Stimulated activated CD4-positive, alpha-beta T cell treated with anti-CD3 and anti-CD28 coated beads, TNF-alpha, amount 100 ng/mL, for 4 hours (primary cell): ENCODE measurements at places on chromosomes 1 and 21.
A peak's percentile ranks its signal among the peaks of the same experiment; 100 is the strongest.

- DNase-seq = no peak
Measured at GRCh38 chr1:47227341-47228232, 4.4 kb downstream of the TAL1 start.

DNA sequence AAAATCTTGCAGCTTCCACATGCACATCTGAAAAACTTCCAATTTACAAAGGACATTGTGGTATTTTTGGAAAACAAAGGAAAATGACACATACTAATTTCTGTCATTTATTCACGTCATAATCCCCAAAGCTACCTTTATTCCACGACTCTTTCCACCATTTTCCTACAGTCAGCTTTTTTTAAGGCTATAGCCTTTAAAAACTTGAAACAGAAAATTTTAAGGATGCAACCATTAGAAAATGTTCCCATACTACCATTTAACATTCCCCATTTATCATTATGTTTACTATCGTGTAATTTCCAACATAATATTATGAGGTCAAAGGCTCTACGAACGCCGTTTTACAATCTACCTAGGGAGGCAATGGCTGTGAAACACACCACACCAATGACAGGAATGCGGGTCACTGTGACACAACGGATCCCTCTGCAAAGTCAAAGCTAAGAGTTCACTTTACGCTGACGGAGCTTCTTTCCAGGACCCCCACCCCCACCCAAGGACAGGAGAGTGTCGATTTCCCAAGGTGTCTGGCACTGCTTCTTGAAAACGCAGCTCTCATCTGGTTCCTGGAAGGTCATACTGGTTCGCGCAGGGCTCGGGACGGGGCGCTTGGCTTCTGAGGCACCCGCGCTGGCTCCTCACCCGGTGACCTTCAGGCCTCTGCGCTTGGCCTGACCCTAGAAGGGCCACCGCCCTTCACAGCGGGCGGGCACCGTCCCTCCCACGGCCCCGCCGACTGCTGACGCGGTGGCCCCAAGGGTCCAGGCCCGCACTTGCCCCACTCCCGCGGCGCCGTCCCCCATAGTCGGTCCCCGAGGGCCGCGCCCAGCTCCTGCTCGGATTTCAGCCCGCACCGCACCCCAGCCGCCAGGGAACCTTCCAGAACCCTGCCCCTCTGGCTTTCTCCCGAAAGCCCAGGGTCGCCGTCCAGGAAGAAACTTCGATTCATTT lies 50.5 kb upstream of the ATF3 start:
- no peak for DNase-seq

DNA sequence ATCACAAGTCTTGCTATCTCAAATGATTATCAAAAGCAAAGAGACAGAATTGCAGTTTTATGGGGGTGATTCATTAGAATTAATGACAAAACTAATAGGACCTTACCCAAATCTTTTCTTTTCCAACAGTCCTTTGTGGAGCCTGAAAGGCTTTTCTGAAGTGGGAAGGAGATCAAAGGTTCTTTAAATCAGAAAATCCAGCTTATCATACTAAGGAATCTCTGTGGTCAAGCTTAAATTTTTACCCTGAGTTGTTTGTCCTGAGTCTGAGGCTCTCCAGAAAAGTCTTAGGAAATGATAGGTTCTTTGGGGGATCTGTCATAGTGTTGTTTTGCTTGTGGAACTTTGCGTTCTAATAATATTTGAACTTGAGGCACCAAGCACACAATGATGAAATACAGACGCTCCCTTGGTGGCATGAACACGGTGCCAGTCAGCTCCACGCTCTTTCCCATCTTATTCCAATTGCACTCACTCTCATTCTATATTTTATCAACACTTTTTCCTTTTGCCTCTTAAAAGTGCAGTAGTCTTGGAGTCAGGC lies 38.0 kb upstream of the COL24A1 start:
- no peak for DNase-seq

DNA sequence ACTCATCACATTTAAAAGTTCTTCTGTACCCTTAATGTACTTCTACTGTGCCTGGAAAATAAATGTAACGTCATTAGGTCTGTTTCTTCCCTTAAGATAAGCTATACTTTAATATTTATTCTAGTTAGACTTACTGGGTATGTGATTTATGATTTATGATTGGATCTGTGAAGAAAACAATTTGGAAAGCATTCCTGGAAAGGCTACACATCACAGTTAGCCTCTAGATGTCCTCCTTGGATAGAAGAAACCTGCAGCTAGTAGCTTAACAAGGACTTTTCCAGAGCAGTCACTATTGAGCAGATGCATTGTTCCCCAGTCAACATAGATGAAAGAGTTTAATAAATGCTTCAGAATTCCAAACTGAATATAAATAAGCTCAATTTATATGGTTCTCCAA lies 22.2 kb upstream of the ABL2 start:
- no peak for DNase-seq

DNA sequence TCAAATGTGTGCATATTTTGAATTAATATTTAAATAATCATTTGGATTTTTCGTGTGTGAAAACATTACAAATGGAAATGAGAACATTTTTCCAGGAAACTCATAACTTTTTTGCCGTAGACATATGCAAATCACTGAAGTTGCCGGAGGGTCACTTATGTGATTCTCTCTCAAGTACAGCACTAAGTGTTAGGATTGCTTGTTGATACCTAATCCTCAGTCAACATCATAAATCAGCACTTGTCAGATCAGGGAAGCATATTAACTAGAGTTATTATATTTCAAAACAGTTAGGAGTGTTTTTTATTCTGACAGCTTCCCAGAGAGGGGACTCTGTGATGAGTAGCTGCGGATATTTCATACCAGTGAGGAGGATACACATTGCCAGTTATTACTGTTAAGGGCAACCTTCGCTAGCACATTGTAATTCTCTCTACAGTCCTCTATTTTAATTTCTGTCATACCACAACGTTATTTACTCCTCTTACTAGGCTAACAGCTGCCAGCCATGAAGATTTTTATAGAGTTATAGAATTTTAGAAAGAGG lies 41.5 kb downstream of the NCAM2 start:
- no peak for DNase-seq

DNA sequence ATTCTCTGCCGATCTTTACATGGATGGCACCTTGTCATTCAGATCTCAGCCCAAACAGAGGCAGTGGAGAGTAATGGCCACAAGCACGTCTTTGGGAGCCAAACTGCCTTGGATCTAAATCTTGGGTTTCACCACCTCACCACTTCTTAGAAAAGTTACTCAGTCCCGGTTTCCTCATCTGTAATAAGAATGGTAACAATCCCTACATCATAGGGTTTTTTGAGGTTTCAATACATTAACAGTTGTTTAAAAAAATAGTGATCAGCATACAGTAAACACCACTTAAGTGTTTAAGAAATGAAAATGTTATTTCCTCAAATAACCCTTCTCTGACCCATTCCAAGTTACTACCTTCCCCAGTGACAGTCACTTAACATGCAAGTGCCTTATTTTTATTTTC lies 38.5 kb upstream of the KCNA3 start:
- DNase-seq = no peak

DNA sequence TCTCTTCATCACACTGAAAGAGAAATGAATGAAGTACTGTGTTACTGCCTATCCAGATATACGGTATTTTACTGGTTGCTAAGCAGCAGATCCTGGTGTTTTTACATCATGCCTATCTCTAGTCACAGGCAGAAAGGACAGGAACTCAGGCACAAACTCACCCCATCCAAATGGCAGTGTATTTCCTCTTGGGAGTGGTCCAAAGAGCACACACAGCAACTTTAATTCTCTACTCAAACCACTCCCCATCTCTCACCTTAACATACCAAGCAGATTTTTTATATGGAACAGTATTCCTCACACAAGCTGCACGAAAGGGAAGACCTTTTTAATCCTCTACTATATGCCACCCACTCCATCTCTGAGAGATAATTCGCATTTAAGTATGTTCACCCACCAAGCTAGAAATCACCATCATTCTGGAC lies 27.3 kb downstream of the EIF4G3 start:
- no peak for DNase-seq

- DNase-seq = no peak
Measured at GRCh38 chr1:41045740-41046139, 24.2 kb upstream of the SLFNL1 start.

- DNase-seq = no peak
Measured at GRCh38 chr1:180145446-180145845, 9.2 kb upstream of the QSOX1 start.

GRCh38 chr1:9239622-9240401 lies 5.2 kb downstream of the H6PD start:
- peak; percentile 17 for DNase-seq

DNA sequence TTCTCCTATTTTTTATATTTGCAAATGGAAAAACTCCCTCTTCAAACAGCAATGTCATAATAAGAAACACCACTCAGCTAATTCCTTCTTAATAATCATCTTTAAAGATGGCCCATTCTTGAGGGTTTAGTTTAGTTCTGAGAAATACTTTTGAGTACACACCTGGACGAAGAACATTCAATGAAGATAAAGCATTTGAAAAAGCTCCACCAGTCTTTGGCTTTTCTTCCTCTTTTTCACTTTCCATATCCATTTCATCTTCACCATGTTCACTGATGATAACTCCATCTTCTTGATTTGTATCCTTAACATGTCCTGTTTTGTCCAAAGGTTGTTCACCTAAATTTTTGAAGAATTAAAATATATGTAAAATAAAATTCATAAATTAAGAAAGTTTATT lies 7.4 kb downstream of the PAXBP1 start:
- no peak for DNase-seq

DNA sequence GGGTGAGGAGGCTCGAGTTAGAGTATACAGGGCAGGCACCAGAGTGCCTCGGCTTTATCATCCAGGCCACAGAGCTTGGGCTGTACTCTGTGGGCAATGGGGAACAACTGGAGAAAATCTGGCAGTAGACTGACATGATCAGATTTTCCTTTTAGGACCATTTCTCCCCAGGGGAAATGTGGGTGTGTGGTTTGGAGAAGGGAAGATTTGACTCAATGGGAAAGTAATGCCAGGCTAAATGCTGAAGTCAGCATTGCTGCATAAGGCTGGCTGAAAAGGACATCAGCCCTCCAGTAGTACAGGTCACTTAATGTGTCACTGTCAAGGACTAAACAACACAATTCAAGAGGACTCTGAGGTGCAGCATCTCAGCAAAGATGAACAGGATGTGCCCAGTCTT lies 5.0 kb downstream of the FYB2 start:
- DNase-seq = no peak

- no peak for DNase-seq
Measured at GRCh38 chr1:47441450-47442106, 3.7 kb downstream of the FOXD2 start.

GRCh38 chr1:66292944-66293343 lies 241.0 kb upstream of the SGIP1 start:
- no peak for DNase-seq

- no peak for DNase-seq
Measured at GRCh38 chr1:87689487-87689886, 360.8 kb downstream of the LMO4 start.

- no peak for DNase-seq
Measured at GRCh38 chr1:17611991-17612390, 72.5 kb downstream of the ARHGEF10L start.

GRCh38 chr1:108816049-108816893 lies 40.6 kb downstream of the AKNAD1 start:
- no peak for DNase-seq

DNA sequence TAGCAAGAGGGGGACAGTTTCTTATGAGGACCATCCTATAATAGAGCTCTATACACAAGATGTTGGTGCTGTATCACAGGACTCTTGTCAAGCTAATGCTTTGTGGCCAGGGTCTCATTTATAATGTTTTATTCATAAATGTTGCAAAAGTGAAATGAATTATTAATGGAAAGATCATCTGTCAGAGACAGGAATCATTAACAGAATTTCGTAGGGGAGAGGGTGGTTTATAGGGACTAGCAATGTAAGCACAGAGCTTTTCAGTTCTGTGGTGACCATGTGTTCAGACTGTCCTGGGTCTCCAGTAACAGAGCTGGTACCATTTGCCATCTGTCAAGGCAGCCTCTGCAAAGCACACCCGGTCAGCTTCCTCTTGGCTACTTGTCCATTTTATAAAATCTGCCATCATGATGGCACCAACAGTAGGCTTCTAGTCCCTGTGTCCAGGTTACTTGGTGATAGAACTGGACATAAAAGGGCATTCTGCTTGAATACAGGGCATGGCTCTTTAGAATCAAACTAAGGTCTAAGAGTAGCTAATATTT lies 36.2 kb downstream of the LPAR3 start:
- no peak for DNase-seq

DNA sequence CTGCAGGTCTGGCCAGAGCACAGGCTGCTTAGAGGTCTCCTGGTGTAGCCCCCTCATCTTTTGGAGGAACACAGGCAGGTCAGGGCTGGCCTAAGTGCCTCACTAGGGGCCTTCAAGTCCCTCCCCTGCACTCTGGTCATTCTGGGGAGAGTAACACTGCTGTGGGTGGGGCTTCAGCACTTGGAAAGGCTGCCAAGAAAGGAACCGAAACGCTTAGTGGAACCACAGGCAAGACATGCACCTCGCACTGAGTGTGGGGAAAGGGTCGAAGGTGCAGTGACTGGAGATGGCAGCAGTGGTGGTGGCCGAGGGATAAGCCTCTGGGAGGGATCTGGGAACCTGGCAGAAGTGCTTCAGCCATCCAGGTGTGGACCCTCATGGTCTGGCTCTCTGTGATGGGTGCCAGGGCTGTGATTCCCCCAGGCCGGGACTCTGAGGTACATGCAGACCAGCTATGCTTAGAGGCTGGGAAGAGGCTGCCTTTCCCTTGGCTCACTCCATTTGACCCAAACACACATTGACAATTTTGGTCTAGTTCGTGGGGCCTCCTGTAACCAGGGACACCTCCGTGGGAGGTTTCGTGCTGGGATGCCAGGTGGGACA lies 182.9 kb upstream of the CSF3R start:
- no peak for DNase-seq

DNA sequence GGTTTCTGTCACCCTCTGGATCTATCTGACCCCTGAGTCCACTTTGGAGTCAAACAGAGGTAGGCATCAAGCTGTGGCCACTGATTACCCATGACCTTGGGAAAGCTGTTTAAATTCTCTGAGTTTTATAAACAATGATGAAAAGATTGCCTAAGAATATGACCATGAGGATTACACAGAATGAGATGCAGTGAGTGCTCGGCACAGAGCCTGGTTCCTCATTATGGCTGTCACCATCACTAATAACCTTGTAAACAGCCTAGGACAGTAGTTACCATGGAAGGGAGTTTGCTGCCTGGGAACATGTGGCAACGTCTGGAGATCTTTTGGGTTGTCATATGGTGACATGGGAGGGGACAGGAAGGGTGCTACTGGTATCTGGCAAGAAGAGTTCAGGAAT lies 248.3 kb upstream of the KAZN start:
- no peak for DNase-seq
